Gastrocnemius medialis (tissue), 4 donors: ENCODE measurements at places on chromosomes 2 and 18. TPM values are rescaled to one million over a fixed set of nuclear protein-coding genes. Genes with fewer than 3 reads are reported as not detected.

Gene INHBB
- 23.8 TPM for total RNA-seq

Gene FAM110C
- total RNA-seq = 0.10 TPM

Gene CYRIA
- 4.9 TPM for total RNA-seq

Gene ZNF513
- total RNA-seq = 2.0 TPM

Gene REV1
- total RNA-seq = 13.5 TPM

DNA sequence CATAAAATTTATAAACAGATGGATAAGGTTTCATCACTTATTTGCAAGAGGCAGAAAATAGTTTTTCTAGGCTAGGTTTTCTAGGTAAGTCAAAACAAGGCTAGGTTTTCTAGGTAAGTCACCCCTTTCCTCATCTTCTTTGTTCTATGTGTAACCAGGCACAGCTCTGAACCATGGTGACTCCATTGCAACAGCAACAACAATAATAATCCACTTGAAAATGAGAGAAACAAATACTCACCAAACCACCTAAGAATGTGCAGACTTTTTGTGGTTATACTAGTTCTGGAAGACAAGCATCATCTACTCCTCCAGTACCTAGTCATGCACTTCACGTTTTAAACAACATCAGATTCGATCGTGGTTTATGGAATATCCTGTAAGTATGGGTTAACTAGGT, 237.4 kb upstream of the ACVR2A start:
- DNase-seq = no peak

- DNase-seq = no peak
Observed at GRCh38 chr2:40606862-40607261, 155.0 kb upstream of the SLC8A1 start.

DNA sequence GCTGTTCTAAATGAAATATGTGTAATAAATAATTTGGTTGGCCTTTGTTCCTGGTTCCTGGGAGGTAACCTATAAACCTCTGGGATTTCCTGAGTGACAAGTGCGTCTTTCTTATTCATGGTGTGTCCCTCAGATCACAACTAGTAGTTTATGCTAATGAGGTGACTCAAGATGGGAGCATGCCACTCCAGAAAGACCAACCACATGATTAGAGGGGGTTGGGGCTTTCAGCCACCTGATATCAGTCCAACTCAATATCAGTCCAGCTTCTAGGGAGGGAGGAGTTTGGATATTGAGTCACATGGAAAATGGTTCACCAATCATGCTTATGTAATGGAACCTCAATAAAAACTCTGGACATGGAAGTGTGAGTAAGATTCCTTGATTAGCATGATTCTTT, 96.6 kb downstream of the QPCT start:
- DNase-seq = no peak

GRCh38 chr2:71468279-71469015, 15.1 kb downstream of the DYSF start:
- no peak for DNase-seq

DNA sequence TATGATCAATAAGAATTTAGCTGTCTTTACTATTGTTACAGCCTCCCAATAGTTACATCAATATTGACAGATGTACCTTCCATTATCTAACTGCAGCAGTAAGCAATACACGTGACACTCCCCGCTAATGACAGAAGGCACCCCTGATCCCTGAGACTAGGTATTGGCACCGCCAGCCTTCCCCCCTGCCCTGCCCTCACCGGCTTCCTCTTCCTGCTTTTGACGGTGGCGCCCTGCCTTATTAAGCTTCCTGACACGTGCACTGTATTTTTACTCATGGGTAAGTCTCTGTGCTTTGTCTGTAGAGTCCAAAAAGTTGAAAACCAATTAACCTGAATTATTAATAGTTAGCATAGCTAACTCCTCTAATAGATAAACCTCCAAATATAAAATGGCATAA, 223.5 kb downstream of the EIPR1 start:
- no peak for DNase-seq

- DNase-seq = no peak
Observed at GRCh38 chr2:118576109-118576855, 271.2 kb downstream of the EN1 start.

DNA sequence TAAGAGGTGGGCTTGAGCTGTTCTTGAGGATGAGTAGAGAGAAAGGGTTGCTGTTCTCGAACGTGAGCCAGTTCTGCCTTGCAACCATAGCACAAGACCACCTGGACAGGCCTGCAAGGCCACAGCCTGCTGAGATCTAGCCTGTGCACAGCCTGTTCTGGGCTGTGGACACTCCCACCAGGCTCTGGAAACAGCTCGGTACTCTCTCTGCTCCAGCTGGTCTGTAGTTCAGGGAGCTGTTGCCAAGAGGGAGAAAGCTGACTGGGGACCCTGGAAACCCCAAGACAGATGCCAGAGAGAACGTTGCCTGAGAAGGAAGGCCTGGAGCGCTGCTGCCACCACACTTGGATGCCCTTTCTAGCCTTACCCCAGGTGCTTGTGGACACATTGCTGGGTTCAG, 69.8 kb downstream of the CTIF start:
- no peak for DNase-seq

- no peak for DNase-seq
Observed at GRCh38 chr18:70359071-70359470, 70.2 kb downstream of the SOCS6 start.

DNA sequence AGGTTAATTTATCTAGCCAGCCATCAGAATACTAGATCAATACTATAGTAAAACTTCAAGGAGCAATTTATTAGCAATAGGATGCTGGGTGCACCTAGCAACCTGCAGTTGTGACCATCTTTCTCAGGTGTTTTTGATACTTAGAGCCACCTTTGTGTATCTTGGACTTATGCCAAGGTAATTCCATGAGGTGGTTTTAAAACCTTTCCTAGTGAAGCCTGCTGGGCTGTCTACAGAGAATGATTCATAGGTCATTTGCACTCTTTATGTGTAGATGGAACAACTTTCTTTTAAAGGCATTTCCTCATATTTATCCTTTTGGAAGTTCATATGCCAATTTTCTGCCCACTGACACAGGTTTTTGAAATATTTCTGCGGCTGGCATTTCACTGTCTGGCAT, 1030.1 kb upstream of the POU3F3 start:
- DNase-seq = no peak

- DNase-seq = no peak
Observed at GRCh38 chr18:44536046-44536445, 144.6 kb upstream of the SETBP1 start.
